Iris pigment epithelial cell (primary cell): ENCODE measurements at places on chromosomes 5 and 9.
A peak's percentile ranks its signal among the peaks of the same experiment; 100 is the strongest.

DNA sequence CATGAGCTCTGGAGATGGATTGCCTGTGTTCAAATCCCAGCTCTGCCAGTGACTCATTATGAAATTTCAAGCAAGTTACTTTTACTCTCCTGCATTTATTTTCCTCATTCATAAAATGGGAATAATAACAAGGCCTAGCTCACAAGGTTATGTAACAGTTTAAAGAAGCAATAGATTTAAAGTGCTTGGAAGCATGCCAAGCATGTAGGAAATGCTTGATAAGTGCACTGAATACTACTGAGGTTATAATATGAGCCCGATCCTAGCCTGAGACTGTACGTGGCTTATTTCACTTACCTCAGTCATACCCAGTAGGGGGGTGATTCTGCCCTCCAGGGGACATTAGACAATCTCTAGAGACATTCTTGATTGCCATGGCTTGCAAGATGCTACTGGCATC, 734.1 kb upstream of the WWC1 start:
- DNase-seq, result peak; percentile 7

DNA sequence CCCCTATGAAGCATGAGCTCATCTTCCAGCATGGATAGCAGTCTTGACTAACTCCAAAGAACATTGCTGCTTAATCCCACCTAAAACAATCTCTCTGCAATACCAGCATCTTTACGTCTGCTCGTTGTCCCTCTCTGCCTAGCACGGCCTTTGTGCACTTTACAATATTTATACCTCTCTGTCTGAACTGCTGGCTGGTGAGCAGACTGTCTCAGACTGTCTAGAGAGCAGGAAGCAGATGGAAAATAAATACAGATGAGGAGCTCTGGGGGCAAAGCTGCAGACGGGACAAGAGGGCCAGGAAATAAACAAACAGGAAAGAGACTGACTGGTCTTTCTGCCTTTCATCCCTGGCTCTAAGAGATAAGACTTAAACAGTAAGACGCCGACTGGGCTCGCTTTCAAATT, 224.8 kb downstream of the ENC1 start:
- DNase-seq, result peak; percentile 44

DNA sequence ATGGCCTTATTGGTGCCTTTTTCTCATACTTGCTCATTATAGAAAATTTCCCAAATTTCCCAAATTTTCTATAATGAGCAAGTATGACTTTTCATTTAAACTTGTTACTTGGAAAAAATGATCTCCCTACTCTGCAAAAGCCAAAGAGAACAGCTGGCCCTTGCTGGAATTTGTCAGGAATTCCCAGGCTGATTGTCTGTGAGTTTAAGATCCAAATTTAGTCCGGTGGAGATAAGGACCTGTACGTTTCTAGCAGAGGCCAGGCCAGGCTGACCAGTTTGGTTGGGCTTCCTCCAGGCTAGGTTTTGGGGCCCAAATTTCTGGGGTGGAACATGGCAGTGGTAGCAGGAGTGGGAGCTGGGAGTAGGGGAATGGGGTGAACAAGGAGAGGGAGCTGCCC, 51.9 kb downstream of the NEURL1B start:
- DNase-seq, result no peak

DNA sequence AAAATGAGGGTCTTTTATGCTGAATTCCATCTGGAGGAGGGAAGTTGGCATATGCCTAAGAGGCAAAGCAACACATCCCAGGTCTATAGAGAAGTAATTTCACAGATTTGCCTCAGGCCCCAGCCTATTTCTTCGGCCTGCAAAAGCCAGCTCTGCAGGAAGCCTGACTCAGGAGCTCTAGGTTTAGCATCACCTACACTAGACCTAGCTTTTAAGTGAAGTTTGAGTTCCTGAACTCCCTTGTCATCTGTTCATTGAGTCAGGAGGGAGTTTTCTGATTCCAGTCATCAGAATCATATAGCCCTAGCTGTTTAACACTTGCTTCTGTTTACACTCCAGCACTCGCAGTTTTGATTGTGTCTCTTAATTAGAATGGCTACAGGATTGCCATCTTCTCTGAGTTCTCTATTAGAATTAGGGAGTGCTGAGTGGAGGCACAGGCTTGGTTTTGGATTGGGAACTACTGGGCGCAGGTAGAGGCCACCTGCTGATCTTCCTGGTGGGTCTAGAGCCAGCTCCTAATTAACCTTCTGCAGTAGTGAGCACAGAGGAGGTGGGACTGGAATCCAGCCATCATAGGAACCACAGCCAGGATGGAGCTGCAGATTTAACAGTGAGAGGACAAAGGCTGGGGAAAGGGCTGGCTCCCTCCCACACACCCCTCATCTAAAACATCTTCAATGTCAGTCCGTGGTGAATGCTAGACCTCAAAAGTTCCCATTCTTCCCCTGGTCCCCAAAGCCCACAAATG, 179.5 kb downstream of the TRIO start:
- no peak for DNase-seq

GRCh38 chr5:74149395-74149794, 491.1 kb downstream of the ENC1 start:
- DNase-seq, result peak; percentile 78

DNA sequence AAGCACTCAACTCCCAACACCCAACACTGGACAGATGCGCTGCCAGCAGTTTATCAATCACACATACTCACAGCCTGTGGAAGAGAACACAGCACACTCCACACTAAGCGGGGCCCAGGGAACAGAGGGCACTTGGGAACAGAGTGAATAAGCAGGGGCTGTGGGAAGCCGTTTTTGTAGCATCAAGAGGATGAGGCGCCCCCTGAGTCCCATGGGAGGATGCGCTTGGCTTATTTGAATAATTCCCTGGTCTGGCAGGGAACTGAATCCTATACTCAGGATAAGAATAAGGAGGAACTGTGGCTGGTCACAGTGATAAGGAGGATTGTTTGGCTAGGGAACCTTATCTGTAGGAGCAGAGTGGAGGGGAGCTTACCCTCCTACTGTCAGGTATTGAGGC, 96.1 kb upstream of the DNAH5 start:
- no peak for DNase-seq
